ENCODE measurements at places on chromosomes 5 and 9. TPM values are rescaled to one million over a fixed set of nuclear protein-coding genes. Genes with fewer than 3 reads are reported as not detected.

GRCh38 chr9:14189578-14189977 lies 124.4 kb downstream of the NFIB start:
- H3K4me3 ChIP-seq = no peak overlapping the region
- no peak for DNase-seq
- no peaks in the 10 kb centered on the region for H3K27me3 ChIP-seq
- no peaks in the 10 kb centered on the region for H3K4me1 ChIP-seq
- H3K36me3 ChIP-seq = no peaks in the 10 kb centered on the region
- H3K27ac ChIP-seq = no peak overlapping the region

GRCh38 chr5:79062436-79062835 lies 7.0 kb downstream of the DMGDH start:
- peaks cover 2% of the 10 kb centered on the region for H3K36me3 ChIP-seq
- H3K4me3 ChIP-seq = no peak overlapping the region
- H3K4me1 ChIP-seq = no peaks in the 10 kb centered on the region
- H3K27me3 ChIP-seq = peaks cover 45% of the 10 kb centered on the region
- DNase-seq = no peak

GRCh38 chr5:102802708-102803458 lies 47.8 kb downstream of the PAM start:
- H3K27ac ChIP-seq = no peak overlapping the region
- DNase-seq = no peak
- H3K36me3 ChIP-seq = peaks cover 2% of the 10 kb centered on the region
- H3K4me1 ChIP-seq = peaks cover 38% of the 10 kb centered on the region
- no peaks in the 10 kb centered on the region for H3K27me3 ChIP-seq
- H3K4me3 ChIP-seq = no peak overlapping the region

DNA sequence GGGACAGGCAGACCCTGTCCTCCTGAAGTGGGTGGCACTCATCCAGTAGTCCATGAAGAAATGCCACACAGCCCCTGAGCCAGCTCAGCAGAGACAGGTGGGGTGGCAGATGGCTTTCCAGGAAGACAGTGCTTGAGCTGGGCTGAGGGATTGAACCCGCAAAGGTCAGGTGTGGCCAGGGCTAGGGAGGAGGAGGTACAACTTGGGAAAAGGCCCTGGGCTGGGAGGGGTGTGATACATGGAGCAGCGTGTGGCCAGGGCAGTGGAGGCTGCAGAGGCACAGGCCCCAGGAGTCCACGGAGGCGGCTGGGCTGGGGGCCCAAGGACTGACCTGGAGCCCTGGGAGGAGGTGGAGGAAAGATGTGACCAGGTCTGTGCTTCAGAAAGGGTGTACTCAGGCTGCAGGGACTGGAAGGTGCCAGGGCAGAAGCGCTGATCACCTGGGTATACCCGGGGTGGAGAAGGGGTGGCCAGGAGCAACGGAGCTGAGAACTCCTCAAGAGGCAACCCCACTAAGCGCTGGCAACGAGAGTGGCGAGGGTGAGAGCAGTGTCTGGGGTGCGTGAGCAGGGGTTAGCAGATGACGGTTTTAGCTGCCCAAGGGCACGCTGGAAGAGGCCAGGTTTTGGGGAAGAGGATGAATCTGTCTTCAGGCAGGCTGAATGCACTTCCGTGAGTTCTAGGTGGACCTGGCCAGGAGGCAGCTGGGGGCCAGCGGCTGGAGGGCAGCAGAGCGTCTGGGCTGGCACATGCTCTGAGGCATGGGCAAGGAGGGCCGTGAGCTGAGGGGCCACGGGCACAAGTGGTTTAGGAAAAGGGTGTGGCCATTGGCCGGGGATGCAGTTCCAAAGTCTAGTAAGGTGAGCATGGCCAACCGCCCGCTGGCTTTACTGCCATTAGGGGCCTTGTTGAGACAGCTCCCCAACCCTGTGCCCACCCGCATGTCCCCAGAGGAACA lies 3.9 kb upstream of the RABL6 start:
- peaks cover 10% of the 10 kb centered on the region for H3K4me1 ChIP-seq
- DNase-seq = no peak
- H3K4me3 ChIP-seq = peak overlapping the region; percentile 45
- peaks cover 2% of the 10 kb centered on the region for H3K36me3 ChIP-seq
- no peaks in the 10 kb centered on the region for H3K27me3 ChIP-seq
- no peak overlapping the region for H3K27ac ChIP-seq

- DNase-seq = no peak
- no peaks in the 10 kb centered on the region for H3K36me3 ChIP-seq
- H3K4me3 ChIP-seq = no peak overlapping the region
Observed at GRCh38 chr5:107539726-107540330, 130.9 kb downstream of the EFNA5 start.

DNA sequence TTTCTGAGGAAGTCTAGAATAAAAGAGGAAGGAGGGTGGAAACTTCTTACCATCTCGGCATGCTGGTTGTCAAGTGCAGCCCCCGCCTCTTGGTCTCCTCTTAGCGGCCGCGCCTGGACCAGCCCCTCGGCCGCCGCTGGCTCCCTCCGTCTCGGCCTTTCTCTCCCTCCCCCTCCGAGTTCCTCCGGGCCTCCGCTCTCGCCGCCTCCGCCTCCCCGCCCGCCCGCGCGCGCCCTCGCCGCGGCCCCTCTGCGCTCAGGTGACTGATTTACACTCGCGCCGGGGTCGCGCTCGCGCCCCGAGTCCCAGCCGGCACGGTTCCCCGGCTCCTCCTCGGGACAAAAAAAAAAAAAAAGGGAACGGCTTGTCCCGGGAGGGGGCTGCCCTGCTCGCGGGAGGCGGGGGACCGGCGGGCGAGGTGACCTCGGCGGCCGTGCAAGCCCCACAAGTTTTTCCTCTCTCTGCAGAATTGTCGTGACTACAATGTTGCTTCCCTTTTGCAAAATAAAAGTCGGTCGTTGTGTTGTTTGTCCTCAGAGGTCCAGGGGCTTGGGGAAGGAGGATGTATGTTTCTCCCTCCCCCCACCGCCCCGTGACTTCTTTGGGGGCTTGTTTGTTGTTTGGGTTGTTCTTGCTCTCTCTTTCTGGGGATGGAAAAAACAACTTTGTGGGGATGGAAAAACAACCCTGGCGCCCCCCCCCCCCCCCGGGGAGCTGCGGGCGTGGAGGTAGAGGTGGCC lies at the start of gene BNC2:
TSS of gene BNC2 (minus strand) at position 75 of the 740 bp plus-strand sequence. CDS start at position 53, 22 bp downstream.
- H3K27ac ChIP-seq = no peak within 1 kb of the TSS
- H3K4me3 ChIP-seq = no peak within 1 kb of the TSS
- peaks cover 18% of the 10 kb centered on the region for H3K27me3 ChIP-seq

DNA sequence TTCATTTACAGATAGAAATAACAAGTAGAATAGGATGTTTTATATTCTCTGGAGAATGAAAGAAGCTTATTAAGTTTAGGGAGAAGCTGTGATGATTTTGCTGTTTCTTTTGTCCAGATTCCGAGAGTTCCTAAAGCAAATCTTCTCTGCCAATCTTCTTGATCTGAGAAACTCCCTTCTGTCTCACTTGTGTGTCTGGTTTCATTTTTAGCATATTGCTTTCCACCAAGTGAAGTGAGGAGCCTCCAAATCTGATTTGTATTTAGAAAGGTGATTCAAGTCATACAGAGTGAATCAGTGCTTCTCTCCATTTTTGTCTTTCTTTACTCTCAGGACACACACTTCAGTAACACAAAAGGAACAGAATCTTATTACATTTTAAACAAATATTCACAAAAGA lies 48.4 kb downstream of the STX17 start:
- no peaks in the 10 kb centered on the region for H3K27me3 ChIP-seq

Gene HK3
- total RNA-seq = 1.2 TPM

Gene OLFML2A
- total RNA-seq = not detected

Data from T-helper 17 cell (primary cell).